ENCODE measurements at places on chromosomes 5 and 9.

GRCh38 chr5:10251405-10251804, 1.3 kb downstream of the CCT5 start:
- peak; percentile 35 for DNase-seq

- DNase-seq = no peak
Observed at GRCh38 chr9:2041736-2042135, 26.6 kb downstream of the SMARCA2 start.

GRCh38 chr9:68913054-68913453, 100.9 kb downstream of the PRKACG start:
- peak; percentile 22 for DNase-seq

- DNase-seq = no peak
Observed at GRCh38 chr9:109297899-109298298, 23.0 kb downstream of the EPB41L4B start.

GRCh38 chr5:129359450-129359849, 100.6 kb upstream of the ADAMTS19 start:
- no peak for DNase-seq

- DNase-seq = no peak
Observed at GRCh38 chr9:92064711-92065110, 50.5 kb downstream of the SPTLC1 start.
